ENCODE measurements at places on chromosomes 3 and 15.

GRCh38 chr15:46941241-46941640, 776.1 kb upstream of the SEMA6D start:
- DNase-seq = no peak

GRCh38 chr15:60620708-60621107, 141.8 kb upstream of the ICE2 start:
- no peak for DNase-seq

DNA sequence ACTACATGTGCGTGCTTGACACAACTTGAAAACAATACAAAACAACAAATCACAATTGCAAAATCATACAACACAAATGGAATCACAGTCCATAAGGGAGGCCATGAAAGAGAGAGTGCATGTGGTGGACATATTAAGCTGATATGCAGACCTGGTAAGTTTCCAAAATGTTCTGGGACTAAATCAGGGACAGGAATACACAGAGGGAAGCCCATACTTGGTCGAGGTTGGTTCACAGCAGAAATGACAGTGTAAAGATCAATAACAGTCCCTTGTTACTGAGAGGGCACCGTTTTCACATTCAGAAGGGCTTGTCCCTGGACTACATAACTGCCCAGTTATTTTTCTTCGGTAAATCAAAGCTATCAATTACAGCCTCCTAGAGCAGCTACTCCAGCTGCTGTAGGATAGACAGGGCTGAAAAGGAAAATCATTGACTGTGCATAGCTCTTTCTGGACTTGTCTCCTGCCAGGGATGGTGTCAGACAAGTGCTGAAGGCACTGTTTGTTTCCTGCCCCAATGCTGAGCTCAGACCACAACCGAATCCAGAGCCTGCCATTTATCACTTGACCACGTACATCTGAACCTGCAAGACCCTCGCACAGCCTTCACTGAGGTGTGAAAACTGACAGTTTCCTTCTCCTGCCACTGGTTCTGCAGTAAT, 79.5 kb upstream of the KCNMB2 start:
- DNase-seq = no peak

GRCh38 chr3:9986230-9986725, 363 bp downstream of the EMC3 start:
- DNase-seq = no peak

GRCh38 chr3:128551451-128551850, 58.5 kb upstream of the GATA2 start:
- no peak for DNase-seq

DNA sequence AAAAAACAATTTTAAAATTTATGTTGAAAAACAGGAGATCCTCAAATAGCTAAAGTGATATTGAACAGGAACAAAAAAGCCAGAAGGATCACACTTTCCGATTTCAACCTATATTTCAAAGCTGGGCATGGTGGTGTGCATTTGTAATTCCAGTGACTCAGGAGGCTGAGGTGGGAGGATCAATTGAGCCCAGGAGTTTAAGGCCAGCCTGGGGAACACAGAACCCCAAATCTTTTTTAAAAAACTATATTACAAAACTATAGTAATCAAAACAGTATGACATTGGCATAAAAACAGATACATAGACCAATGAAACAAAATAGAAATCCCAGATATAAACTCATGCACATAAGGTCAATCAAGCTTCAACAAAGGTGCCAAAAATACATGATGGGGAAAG, 68.4 kb downstream of the MEX3B start:
- no peak for DNase-seq

DNA sequence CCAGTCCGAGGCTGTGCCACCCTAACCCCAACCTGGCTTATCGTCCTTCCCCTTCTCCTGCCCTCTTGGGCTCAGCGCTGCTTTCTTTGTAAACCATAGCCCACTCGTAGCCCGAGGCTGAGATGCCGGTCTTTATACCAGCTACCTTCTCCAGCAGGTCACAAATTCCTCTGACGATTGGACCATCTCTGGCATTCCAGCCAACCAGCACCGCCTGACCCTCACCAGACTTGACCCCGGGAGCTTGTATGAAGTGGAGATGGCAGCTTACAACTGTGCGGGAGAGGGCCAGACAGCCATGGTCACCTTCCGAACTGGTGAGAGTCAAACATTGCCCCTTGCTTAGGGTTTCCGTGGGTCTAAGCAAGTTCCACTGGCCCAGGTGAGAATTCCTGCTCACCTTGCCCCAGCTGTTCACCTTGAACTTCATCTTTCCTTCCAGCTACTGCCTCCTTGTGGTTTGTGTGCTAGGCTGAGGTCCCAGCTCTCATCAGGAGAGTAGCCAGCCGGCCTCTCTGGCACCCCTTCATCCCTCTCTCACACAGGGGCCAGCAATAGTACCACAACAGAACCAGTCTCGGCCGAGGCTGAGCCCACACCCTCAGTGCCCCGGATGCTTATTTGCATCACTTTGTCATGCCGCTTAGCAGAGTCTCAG, 66.7 kb downstream of the BOC start:
- DNase-seq = no peak

DNA sequence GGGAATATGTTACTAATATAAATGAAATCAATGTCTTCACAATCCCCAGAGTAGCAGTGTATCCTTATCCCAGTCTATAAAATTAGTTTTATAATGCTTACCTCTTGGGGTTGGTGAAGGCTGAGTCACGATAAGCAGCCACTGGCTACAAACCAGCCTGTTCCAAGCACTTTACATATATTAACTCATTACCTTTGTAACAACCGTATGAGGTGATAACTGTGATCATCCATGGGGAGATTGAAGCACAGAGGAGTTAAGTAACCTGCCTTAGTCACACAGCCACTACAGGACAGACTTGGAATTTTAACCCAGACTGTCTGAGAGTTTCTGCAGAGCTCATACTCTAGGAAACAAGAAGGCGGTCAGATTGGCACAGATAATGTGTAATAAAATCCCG, 43.3 kb upstream of the MITF start:
- no peak for DNase-seq

DNA sequence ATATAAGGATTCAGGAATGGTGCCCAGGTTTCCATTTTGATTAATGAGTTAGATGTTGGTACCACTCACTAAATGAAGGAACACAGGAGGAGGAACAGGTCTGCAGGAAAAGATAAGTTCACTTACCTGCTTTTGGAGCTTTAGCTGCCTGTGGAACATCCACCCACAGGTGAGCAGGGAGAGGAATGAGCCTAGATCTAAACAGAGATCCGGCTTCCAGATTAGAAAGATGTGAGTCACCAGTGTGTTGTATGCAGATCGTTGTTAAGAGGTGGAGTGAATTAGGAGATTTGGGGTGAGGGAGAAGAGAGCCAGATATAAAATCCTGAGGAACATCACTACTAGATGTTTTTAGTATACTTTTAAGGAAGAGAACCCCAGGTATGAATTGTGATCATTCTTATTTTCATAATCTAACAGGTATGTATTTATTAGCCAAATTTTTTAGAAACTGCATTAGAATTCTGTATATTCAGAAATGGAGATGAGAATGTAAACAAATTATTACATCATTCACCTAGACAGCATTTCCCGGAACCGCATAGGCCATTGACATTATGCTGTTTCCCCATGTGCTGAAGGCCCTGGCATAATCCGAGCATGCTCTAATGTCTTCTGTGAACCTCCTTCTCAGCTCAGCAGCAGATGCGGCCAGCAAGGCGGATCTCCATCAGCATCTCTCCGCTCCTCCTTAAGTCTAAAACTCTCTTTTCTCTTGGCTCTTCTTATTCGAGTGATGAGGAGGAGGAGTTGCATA, 118.2 kb downstream of the KLHL25 start:
- DNase-seq = no peak
